ENCODE measurements at places on chromosomes 5 and 9.

GRCh38 chr9:96253059-96253696, 48.8 kb downstream of the HSD17B3 start:
- DNase-seq: no peak

GRCh38 chr9:4287386-4287785, 12.5 kb downstream of the GLIS3 start:
- no peak for DNase-seq

- peak; percentile 69 for DNase-seq
These were observed 76.9 kb downstream of the ANKH start for GRCh38 chr5:14794583-14795230.

DNA sequence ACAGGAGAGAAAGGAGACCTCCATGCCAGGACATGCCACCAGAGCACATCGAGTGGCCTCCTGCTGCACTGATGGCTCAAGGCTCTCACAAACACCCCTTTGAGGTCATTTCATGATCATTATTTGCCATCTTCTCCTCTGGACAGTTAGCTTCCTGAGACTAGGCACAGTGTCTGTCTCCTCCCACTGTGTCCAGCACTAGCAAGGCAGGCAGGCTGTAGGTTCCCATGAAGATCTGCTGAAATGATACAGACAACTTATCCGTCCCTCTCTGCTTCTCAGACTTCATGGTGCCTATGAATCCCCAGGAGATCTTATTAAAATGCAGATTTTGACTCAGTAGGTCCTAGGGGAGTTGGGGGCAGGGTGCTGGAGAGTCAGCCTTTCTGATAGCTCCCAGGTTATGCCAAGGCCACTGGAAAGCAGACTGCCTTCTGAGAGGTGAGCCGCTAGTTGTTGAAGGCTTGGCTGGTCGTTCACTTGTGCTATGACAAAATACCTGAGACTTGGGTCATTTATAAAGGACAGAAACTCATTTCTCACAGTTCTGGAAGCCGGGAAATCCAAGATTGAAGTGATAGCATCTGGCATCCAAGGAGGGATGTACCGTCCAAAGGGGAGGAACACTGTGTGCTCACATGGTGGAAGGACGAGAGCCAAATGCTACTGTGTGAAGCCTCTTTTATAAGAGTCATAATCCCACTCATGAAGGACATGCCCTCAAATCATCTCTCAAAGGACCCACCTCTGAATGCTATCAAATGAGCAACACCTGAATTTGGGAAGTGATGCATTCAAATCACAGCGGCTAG, 183.4 kb downstream of the SPOCK1 start:
- DNase-seq: peak; percentile 15

- DNase-seq: no peak
These were observed 436 bp upstream of the EMB start for GRCh38 chr5:50441493-50441955.

DNA sequence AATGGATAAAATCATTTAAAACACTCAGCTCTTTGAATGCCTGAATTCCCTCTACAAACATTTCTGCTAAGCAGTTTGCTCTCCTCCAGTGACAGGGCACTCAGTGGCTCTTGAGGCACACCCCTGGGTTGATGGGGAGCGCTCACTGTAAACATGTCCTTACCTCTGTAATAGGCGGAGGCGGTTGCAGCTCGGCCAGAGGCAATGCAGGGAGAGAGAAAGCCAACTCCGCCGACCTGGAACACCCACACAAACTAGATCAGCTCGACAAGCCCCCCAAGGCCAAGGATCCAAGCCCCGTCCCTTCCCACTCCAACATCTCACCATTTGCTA, 329 bp downstream of the CDC23 start:
- no peak for DNase-seq

- DNase-seq: peak; percentile 46
These were observed 66.9 kb downstream of the ENTREP1 start for GRCh38 chr9:69391946-69392345.

DNA sequence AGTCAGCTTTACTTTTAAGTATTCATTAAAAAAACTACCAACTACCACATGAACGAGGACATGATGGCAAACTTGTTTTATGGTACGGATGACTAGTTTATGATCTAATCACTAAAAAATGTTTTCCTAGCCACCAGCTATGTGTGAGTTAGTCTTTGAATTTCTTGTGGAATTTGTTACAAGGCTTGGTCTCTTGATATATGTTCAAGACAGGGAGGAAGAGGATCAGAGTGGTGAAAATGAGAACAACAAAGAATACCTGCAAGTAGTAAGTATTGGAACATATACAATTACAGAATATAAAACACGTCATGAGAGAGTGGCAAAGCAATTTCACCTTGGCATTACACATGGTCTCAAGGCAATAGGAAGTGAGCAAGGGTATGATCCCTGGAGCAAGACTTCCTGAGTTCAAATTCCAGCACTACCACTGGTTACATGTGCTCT, 548.6 kb upstream of the TLE4 start:
- no peak for DNase-seq

- no peak for DNase-seq
These were observed 2.5 kb upstream of the PSMD5 start for GRCh38 chr9:120845255-120845654.

GRCh38 chr5:40831346-40832210, 3.4 kb downstream of the RPL37 start:
- DNase-seq: no peak

DNA sequence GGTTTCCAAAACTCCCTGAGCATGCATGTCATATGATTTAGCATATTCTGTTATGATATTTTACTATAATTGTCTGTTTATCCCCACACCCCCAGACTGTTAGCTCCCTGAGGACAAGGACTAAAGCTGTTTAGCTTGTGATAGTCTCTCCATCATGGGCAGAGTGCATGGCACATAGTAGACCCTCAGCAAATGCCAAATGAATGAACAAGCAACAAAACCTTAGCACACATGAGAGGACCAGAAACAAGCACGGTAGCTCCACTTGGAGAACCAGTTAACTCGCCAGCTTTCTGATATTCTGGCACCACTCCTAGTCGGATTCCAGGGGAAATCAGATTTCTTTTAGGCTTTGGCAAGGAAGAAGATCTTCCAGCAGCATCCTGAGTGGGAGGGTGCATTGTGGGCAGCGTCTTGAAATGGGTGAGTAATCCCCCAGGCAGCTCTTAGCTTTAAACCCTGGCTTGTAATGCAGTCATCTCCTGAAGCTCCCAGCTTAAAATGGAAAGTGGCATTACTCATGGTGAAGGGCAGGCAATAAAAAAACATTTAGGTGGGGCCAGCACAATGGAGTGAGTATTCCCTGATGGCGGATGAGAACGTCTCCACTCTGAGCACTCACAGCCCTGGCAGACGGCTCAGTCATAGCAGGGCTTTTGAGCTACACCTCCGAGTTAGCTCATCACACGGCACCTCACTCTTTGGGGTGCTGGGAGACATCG, 41.1 kb downstream of the FGF1 start:
- DNase-seq: no peak

DNA sequence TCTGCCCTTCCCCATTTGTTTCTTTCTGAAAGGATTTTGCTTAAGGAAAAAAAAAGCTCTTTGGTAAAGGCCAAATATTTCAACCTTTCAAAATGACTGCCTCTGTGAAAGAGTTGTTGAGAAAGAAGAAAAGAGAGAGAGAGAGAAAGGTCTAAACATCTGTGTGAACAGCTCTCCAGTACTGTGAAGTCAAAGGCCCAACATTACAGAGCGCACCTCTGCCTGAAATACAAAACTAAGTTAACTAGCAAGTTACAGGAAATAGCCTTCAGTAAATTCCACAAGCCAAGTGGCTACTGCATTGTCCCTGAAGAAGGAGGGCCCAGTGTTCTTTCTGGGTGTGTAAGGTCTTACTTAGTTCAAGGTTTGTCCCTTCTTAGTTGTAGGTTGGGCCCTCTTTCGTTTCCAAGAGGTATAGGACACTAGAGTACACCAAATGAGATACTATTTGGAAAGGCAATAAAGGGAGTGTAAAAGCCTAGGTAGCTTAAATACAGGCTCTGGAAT, 104.4 kb downstream of the THBS4 start:
- no peak for DNase-seq

DNA sequence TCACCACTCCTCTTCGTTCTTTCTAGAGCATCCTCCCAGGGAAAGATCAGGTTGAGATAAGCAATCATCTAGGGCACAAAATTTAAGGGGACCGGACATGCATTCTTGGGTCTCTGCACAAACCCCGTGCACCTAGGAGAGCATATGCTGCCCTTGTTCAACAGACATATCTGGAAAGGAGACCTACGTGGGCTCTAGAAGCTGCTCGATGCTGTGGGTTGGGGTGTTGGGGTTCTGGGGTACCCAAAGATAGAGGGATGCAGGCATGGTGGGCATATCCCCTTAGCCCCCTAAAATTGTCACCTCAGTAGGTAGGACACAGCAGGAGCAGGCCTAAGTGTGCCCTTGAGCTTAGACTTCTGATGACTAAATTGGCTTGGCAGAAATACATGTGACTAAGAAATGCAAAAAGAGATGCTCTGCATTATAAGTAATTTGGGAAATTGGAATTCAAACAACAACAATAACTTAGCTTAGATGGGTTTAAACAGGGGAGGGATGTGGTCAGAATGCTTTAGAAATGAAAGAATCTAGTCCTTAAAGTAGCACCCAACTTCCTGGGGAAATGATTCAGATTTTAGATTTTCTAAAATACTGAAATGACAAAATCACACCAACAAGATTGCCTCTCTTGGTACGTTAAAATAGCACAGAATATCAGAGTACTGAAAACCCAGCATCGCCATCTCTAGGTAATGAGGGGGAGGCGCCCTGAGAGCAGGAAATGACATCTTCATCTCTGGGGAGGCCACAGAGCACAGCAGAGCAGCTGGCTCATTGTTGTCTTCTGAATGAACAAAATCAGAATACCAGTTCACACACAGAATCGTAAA, 172.3 kb downstream of the GNA14 start:
- DNase-seq: no peak

DNA sequence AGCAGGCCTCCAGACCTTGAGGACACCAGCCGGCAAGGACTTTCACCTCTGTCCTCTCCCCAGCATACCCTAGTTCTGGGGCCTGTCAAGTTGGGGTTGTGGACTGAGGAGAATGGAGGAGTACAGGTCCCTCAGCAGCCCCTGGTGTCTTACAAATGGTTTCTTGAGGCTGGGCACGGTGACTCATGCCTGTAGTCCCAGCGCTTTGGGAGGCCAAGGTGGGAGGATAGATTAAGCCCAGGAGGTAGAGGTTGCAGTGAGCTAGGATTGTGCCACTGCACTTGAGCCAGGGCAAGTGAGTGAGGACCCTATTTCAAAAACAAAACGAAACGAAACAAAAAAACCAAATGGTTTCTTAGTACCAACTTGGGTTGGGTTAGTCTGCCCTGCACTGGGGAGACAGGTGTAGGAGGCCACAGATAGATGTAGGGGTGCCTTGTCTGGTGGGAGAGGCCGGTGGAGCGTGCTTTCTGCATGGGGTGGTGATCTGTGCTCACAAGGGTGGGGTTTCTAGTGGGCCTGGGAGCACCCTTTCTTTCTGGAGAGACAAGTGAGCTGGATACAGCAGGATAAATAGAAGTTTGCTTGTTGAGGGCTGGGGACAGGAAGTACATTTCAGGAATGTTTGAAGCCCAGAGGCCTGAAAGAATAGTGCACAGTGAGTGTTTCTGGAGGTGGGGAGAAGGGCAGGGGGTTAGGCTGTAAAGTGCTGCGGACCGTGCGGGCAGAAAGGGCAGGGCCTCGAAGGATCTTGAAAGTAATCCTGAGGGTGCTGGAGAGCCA, 37.7 kb upstream of the PSD2 start:
- no peak for DNase-seq

DNA sequence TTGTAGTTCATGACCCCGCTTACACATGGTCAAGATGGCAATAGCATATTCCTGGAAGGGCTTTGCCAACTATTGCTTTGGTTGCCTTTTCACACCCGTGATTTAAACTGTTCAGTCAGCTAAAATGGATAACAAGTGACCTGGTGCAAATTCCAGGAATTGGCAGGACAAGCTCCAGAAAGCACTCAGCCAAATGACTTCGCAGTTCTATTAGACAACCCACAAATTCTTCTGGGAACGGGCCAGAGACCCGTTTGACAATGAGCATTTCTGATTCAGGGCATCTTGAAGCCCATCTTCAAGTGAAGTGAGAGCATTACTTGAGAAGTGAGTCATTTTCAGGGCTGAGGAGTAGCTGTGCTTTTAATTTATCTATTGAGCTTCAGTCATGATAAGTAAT, 165.0 kb downstream of the DROSHA start:
- peak; percentile 9 for DNase-seq

DNA sequence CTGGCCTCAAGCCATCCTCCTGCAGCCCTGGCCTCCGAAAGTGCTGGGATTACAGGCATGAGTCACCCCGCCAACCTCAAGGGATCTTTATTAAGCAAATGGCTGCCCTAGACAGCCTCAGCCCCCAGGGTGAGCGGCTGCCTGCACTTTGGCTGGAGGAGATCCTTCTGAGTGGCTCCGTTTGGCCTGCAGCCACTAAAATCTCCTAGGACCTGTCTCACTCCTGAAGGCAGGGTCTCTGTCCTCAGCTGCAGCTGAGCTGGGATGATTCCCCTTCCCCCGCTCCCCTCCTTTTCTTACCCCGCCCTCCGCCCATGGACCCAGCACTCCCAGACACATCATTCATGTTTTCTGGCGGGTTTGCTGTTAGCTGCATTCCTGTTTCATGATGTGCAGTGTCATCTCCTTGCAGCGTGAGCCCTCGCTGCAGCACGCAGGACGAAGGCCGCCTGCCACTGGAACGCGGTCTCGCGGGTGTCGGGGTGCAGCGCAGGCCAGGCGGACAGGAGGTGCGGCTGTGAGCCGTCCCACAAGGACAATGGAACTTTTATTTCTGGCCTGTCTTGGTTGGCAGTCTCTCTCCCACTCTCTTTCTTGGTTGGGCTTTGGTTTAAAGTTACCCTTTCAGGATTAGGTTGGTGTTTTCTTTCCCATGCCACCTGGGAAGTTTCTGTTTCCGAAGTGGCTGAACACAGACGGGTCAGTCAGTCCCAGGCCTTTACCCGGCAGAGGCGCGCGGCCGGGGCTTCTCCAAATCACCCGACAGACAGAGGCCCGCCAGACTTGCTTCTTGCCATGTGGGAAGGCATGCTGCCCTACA, 137.1 kb downstream of the FOXD1 start:
- DNase-seq: no peak

GRCh38 chr9:116337015-116337414, 183.4 kb downstream of the PAPPA start:
- no peak for DNase-seq

DNA sequence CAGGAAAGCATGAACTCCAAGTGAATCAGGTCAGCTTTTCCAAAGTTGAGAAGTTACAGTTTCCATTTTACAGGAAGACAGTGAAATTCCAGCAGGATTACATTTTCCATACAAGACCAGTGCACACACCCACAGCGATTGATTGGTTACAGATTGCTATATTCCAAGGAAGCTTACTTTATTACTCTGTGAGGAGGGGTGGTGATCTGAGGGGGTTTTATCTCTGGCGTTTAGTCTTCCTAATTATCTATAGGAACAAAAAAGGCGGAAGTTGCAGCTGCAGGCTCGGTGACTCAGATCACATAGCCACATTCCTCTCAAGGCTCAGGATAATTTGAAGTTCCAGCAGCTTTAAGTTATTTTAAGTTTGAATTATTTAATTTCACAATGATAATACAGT, 450.4 kb upstream of the NMUR2 start:
- no peak for DNase-seq

DNA sequence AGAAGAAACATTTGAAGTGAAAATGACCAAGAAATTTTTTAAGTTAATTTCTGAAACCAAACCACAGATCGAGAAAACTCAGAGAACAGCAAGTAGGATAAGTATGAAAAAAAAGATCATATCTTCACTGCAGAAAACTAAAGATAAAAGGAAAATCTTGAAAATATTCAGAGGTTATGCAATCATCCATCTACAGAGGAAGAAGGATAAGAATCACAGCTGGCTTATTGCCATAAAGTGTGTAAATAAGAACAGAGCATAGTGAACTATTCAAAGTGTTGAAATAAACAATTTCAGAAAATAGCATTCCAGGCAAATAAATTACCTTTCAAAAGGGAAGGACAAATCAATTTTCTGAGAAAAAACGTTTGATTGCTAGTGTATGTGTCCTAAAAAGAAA, 1191.7 kb upstream of the CDH6 start:
- no peak for DNase-seq

Data from pons (tissue), 1 donor.